Stimulated activated CD8-positive, alpha-beta memory T cell treated with anti-CD3 and anti-CD28 coated beads, Interleukin-4, amount 100 ng/mL, for 1 hour (primary cell): ENCODE measurements at places on chromosomes 4 and X.

- no peak for DNase-seq
Observed at GRCh38 chr4:150079081-150079581, 886 bp downstream of the DCLK2 start.

- no peak for DNase-seq
Observed at GRCh38 chr4:67762086-67762485, 7.9 kb upstream of the GNRHR start.

- no peak for DNase-seq
Observed at GRCh38 chr4:25986807-25987206, 72.8 kb downstream of the SMIM20 start.

DNA sequence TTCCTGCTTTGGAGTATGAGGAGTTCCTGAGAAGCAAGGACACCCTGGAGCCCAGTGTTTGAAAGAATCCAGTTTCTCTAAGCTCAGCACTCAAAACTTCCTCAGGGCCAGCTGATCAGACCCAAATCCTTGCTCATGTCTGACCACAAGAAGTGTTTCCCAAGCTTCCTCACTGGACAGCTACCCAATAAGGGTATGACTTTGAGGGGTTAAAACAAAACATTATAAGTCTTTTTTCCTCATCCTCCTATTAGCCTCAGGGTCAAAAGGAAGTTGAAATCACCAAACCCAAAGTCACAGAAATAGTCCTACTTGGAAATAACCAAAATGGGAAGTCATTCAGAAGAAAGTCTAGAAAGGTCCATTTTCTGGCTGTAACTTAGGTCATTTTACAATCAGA is 13.7 kb downstream of the ZBTB33 start:
- no peak for DNase-seq

- no peak for DNase-seq
Observed at GRCh38 chr4:112813790-112814189, 176.8 kb downstream of the LARP7 start.

GRCh38 chr4:143773998-143774895 is 73.8 kb upstream of the FREM3 start:
- no peak for DNase-seq

DNA sequence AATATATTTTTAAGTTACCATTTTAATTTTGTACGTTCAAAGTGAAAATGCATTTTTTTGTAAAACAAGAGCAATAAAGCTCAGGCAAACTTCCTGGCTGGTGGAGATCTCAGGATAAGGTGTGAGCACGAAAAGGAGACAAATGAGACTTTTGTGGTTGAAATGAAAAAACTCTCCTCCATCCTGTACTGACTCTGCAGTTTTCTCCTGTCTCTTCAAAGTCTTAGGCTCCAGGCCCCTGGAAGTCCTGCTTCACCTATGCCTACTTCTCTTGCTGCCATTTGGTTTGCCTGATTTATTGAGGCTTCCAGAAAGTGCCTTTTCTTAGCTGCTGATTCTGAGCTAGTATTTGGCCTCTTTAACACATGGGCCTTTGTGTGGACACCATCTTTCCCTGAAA is 77.7 kb downstream of the MAML3 start:
- no peak for DNase-seq

DNA sequence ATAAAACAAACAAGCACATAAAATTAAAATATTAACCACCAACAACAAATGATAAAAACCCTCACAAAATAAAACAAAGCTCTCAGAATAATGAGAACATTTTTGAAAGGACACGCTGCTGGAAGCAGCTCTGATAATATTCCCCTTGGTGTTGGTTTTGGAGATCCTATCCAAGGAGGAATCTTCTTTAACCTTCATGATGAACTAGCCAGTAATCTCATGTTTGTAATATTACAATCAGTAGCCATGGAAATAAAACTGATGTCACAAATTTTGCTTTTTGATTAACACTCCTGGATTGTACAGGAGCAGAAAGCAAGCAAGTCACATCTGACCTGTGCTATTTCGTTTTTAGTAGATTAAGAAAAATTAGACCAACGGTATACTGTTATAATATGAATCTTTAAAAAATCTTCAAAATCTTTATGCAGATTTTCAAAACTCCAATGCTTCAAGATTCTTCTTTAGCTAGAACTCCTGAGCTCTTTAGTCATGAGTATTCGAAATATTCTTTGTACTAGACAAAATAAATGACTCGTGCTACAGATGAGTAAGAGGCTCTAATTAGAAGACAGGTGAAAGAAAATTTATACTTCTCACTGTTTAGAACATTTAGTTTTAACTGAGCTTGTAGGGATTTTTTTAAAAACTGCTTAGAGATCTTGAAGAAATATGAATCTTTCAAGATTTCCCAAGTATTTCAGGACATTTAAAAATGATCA is 154.1 kb downstream of the RASL11B start:
- no peak for DNase-seq

- DNase-seq = no peak
Observed at GRCh38 chrX:9135901-9136510, 102.1 kb upstream of the FAM9B start.

- no peak for DNase-seq
Observed at GRCh38 chr4:120688791-120689190, 233.7 kb downstream of the PRDM5 start.

- DNase-seq = no peak
Observed at GRCh38 chr4:66443008-66443407, 772.7 kb upstream of the EPHA5 start.

DNA sequence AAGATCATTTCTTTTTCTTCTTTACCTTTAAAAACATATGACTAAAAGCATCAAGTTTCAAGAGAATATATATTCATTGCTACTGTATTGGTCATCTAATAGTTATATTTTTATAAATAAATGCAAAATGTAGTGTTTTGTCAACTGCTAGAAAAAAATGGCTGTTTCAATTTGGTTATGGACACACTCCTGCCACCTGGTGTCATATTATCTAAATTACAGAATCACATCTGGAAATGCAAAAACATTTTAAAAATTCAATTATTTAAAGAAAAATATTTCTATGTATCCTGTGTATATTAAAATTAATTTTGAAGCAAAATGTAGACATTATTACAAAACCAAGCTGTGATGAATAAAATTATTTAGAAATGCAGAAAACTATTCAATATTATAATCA is 329.4 kb upstream of the PCDH18 start:
- DNase-seq = no peak

DNA sequence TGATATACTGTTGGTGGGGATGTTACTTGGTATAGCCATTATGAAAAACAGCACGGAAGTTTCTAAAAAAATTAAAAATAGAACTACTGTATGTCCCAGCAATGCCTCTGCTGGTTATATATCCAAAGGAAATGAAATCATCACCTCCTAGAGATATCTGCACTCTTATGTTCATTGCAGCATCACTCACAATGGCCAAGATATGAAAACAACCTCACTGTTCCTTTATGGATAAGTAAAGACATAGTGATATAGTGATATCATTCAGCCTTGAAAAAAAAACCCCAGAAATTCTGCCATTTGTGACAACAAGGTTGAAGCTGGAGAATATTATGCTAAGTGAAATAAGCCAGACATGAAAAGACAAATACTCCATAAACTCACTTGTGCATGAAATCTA is 543.8 kb upstream of the SLIT2 start:
- no peak for DNase-seq

DNA sequence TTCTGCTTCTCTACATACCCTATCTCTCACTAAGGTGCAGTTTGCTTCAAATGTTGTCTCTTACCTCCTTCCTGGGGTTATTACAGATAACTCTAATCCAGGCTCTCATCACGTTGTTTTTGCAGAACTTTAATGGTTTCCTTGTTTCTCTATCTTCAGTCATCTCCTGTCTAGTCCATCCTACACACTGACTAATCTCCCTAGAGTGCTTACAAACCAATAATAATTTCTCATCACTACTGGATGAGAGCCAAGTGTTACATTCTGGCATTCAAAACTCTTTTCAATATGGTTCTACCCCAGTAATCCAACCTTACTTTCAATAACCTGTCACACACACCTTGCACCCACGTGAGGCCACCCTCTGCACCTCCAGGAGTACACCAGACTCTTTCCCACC is 86.1 kb downstream of the SYNPO2 start:
- no peak for DNase-seq

GRCh38 chr4:121229993-121230392 is 65.9 kb upstream of the TNIP3 start:
- no peak for DNase-seq

DNA sequence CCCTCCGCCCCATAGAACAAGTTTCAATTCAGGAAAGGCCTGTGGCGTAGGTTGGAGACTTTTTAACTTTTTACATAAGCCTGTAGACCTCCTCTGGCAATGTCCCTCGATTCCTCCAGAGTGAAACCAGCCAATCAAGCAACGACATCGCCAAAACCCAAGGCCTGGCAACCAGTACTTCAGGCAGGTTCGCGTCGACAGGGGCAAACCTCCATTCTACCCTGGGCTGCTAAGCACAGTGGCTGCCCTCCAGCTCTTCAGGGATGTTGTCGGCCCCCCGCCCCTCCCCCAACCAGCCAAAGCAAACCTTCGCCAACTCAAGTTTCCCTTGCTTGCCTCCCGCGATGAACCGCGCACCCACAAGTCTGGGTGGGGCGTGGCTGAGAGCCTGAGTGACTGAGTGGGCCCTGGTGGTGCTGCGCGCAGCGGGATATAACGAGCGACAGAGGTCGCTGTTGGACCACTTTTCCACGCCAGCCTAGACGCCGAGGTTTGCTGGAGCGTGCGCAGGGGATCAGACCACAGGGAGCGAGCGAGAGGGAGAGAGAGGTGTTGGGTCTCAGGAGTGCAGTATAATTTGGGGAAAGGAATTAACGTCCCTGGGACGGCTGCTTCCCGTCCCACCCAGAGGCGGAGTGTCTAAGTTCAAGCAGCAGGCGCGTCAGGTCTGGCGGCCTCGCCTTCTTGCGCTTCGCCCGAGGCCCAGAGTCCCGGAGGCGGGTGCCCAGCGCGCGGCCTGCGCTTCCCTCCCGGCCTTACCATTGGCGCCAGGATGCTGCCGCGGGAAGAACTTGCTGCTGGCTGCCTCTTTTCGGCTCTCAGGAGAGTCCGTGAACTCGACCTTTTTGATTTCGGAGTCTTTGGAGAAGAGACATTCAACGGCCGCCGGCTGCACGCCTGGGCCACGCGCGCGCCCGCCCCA is 9.0 kb upstream of the PITX2 start:
- no peak for DNase-seq

- no peak for DNase-seq
Observed at GRCh38 chr4:95531141-95531540, 17.6 kb downstream of the UNC5C start.

- DNase-seq = no peak
Observed at GRCh38 chrX:150201391-150201790, 161.7 kb upstream of the MAMLD1 start.

DNA sequence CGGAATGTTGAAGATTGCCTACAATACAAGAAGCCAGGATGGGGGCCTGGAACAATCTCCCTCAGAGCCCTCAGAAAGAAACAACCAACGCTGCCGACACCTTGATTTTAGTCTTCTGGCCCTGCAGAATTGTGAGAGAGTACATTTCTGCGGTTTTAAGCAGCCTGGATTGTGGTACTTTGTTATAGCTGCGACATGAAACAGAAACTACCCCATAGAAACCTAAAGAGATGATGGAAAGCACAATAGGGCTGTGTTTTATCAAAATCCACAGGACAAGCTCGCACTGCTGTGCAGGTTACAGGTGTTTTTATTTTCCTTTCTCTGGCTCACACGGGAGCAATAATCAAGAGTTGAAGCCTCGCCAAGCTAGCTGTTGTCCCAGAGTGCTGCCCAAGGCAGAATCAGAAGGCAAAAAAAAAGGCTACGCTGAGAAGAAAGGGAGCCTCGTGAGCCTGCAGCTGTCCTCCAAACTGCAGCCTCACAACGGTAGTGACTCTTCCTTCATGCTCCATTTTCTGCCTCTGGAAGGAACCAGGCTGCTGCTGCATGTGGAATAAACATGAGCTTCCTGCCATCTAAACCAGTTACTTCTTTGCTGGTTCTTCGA is 232.4 kb downstream of the LDB2 start:
- DNase-seq = no peak

GRCh38 chr4:41413670-41414411 is 124.1 kb upstream of the LIMCH1 start:
- no peak for DNase-seq

GRCh38 chr4:79923281-79923680 is 149.7 kb downstream of the ANTXR2 start:
- DNase-seq = no peak

GRCh38 chr4:25984266-25984665 is 70.2 kb downstream of the SMIM20 start:
- DNase-seq = no peak

DNA sequence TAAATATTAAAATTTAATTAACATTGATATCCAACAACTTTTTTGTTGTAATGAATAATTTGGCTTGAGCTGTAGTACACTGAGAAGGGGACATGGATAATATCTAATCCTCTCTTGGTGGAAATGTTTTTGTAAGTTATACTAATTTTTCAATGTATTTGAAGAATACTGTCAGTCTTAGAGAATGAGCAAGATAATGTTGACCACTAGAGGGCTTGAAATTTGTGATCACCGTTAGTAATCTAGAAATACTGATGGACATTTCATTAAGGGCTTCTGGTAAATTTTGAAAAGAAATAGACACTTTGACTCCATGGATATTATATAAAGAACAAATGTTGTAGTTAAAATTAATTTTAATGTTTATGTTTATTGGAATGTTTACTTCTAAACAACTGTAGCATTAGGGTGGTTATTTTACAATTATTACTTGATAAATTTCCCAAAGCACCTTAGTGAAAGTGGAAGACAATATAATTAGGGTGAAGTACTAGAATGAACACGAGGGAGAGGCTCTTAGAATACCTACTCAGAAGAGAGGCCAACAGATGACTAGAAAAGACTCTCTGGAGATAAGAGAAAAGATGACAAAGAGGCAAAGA is 20.0 kb upstream of the CAMK2D start:
- DNase-seq = no peak

GRCh38 chr4:35300996-35301774 is 943.1 kb downstream of the ARAP2 start:
- DNase-seq = no peak

DNA sequence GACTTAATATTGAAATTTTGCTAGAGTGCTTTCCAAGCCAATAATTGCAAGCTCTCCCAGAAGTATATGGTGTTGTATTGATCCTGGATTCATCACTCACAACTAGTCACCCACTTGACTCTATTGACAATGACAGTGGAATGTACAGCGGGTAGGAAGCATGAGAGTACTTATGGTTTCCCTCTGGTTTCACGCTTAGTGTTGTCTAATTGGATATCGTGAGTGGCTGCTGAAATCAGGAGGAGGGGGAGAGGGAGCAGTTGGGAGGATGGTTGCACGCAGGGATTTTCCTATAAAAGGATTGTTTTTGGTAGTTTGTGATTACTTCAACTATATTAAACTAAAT is 1819.5 kb upstream of the TENM3 start:
- DNase-seq = no peak

GRCh38 chrX:149521438-149521837 is 16.3 kb upstream of the IDS start:
- no peak for DNase-seq

- DNase-seq = no peak
Observed at GRCh38 chr4:168388890-168389289, 70.3 kb upstream of the DDX60 start.

GRCh38 chr4:159185591-159186023 is 82.7 kb downstream of the RAPGEF2 start:
- DNase-seq = no peak
